CD8-positive, alpha-beta T cell (primary cell): ENCODE measurements at places on chromosomes 3 and 15.

- no peak for DNase-seq
Measured at GRCh38 chr3:142574665-142575064, 3.9 kb downstream of the ATR start.

DNA sequence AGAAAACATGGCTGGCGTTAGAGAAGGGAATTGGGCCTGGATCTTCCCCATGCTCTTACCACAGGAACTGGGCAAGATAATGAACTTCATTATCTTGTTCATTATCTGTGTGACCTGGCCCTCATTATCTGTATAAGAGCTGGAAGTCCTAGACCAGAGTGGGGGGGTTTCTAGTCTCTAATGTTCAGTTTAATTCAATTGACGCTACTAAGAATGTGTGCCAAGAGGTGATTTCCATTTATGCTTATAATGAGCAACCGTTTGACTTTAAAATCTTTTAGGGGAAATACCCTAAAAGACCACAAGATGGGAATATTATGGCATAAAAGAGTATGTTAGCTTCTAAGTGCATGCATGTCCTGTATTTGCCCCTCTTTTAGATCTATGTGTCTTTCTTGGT, 59.1 kb upstream of the CSTA start:
- DNase-seq, result no peak

- DNase-seq, result no peak
Measured at GRCh38 chr3:131326307-131326706, 55.3 kb upstream of the NUDT16 start.

GRCh38 chr15:35540885-35541284, 5.1 kb downstream of the DPH6 start:
- DNase-seq, result no peak

GRCh38 chr15:69712991-69713390, 260.4 kb downstream of the RPLP1 start:
- no peak for DNase-seq
